Left colon (tissue), 2 donors: ENCODE measurements at places on chromosomes 12 and 14. TPM values are rescaled to one million over a fixed set of nuclear protein-coding genes. Genes with fewer than 3 reads are reported as not detected.

GLT1D1 gene
- total RNA-seq = not detected

LRRIQ1 gene
- not detected for total RNA-seq

NAA30 gene
- 21.4 TPM for total RNA-seq

FOXN4 gene
- total RNA-seq = not detected

SELPLG gene
- 1.3 TPM for total RNA-seq

PGF gene
- 2.9 TPM for total RNA-seq
